NCI-H1092 treated with DMSO at 0.1 percent for 48 hours (cell line): ENCODE measurements at places on chromosomes 2 and 18.
A peak's percentile ranks its signal among the peaks of the same experiment; 100 is the strongest.

DNA sequence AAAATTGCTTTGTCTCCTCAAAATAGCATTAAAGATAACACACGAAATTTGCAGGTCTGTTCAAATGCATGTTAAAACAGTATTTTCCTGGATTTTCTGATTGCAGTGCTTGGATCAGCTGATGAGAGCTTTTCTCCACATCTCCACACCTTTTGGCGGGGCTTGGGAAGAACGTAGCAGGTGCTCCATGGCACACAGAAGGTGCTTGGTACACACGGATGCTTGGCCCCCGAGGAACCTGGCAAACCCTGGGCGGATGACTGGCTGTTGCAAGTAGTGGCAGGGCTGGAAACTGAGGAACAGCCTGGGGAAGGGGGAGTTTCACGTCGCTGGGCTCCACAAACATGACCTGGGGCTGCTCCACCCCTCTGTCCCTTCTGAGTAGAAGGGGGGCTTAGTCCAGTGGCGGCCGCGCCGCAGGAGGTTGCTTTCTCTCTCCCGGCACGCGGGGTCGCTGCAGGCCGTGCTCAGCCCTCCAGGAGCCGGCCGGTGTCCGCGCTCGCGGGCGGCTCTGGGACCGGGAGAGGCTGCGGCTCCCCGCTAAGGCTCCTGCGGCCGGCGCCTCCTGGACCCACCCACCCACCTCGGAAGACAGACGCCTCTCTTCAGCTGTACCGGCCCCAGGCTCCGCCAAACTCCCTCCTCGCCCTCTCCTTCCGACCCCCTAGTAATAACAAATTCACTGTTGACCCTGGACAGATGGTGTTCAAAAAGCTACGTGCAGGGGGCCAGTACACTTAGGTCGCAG lies 69.3 kb downstream of the MARCO start:
- peak; percentile 26 for DNase-seq

DNA sequence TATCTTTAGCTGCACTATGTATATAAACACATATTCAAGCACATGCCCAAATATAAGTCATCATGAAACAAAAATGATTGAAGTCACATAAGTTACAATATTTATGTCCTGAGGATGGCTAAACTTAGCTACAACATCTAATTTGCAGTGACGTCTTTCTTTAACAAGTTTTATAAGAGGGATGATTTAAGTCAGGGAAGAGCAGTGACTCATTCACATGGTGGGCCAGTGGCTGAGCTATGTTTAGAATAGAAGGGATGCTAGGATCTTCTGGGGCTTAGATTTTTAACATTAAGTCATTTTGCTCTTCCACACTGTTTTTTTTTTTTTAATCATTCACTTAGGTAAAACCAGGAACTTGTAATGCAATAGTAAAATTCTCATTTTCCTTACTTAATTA lies 22.3 kb downstream of the ADCYAP1 start:
- DNase-seq, result no peak

DNA sequence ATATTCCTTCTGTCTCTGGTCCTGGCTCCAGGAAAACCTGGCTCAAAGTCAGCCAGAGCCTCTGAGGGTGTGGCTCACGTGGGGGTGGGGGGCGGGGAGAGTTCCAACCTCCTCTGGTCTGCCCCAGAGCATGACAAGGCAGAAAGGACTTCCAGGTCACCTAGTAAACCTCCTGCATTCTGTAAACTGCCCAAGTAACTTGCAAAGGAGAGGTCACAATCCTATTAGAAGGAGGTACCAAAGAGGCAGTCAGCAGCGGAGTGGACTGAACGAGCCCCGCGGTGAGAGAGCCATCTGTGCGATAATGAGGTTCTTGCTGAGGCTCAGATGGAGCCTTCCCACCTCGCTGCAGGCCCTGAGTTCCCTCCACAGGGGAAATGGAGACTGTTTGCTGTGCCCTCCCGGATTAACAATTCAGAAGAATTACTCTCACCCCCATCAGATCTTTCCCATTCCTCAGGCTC lies 58.9 kb upstream of the GATA6 start:
- no peak for DNase-seq

DNA sequence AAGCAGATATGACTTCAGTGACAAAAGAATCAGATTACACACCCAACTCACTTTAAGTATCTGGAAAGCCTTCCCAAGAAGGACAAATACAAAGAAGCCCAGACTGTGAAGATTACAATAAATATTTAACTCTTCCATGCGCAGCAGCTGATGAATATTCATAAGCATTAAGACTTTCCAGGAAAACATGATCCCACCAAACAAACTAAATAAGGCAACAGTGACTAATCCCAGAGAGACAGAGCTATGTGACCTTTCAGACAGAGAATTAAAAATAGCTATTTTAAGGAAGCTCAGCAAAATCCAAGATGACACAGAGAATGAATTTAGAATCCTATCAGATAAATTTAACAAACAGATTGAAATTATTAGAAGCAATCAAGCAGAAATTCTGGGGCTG lies 108.2 kb upstream of the UBE2E3 start:
- no peak for DNase-seq

DNA sequence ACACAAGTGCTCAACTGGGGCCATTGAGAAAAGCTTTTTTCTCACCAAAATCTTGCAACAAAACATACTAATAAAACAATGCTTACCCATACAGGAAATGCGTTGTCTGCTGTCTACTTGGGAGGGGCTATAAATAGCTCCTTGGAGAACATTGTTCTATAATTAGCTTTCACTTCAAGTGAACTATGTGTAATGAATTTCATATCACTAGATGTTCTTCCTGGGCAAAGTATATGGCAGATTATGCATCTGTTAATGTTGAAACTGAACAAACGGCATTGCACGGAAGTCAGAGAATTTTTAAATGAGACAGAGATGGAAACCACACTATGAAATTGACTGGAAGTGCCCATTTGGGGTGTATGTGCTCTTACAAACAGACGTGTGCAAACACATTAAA lies 6.4 kb upstream of the NPAS2 start:
- no peak for DNase-seq

- no peak for DNase-seq
Measured at GRCh38 chr18:7102131-7102530, 15.5 kb downstream of the LAMA1 start.

DNA sequence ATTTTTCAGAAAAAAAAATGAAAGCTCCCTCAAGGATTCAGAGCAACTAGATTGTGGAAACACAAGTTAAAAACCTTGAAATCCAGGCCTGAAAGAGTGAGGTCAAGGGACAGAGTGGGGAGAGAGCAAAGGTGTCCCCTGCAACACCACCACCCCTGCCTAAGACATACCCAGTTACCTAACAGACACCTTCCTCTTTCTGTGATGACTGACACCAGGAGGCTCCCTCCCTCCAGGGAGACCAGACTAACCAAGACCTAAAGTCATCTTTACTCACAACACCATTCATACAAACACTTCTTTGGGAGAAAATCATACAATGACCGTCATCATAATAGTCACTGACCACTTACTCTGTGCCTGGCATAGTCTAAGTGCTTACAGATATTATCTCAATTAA lies 151.8 kb upstream of the NABP1 start:
- DNase-seq, result no peak

DNA sequence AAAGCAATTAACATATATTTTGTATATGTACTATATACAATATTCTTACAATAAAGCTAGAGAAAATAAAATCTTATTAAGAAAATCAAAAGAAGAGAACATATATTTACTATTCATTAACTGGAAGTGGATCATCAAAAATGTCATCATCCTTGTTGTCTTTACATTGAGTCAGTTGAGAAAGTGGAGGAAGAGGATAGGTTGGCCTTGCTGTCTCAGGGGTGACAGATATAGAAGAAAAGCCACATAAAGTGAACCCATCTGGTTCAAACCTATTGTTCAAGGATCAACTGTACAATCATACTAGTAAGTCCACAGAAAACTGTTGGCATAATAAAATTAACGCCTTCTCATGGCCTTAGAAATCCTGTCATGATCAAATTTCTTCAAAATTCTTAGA lies 26.6 kb downstream of the SESTD1 start:
- DNase-seq, result no peak

DNA sequence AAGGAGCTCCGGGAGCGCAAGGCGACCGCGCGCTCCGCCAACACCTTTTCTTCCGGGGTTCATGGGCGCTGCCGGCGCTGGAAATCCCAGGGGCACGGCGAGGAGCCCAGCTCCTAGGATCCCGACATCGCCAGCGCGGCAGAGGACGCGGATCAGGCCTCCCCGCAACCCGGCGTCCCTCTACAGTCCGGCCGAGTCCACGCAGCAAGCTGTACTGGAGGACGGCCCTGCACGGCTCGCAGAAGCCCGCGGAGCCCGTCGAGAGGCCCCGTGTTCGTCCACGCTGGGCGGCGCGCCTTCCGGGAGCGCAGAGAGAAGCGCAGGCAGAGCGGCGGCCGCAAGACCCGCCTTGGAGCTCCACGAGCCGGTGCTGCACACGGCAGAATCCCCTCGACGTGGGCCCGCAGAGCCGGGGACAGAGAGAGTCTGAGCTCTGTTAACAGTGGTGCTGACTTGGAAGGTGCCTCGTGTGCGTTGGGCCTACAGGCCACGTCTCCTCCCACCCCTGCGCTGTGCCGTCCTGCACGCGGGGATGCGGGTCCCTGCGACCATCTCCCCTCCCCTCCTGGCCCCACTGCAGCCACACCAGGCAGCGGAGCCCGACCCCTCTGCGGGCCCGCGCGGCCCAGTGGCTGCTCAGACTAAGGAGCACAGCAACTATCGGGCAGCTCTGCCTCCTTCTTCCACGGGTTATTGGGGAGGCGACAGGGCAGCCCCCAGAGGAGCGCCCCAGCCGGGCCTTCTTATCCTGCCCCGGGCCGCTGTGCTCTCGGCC lies 28.1 kb upstream of the PTPN2 start:
- no peak for DNase-seq

DNA sequence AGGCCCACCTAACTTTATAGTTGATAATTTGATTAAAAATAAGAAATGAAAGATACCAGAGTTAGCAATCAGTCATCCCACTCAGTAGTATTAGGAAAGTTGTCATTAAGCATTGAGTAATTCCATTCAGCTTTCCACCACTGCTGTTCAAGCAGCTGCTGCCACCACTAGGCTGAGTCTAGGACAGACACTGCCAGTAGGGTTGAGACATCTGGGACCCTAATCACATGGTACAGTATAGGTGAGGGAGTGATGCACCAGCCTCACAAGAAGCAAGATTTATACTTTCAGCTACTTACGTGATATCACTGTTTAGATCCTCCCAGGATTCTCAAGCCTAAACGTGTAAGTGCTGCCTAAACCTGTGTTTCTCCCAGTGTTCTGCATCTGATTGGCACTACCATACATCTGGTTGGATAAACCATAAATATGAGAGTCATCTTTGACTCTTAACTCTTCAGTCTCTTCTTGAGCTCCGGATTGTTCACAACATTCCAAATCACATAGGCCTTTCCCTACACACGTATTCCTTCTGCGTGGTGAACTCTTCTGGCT lies 3.2 kb downstream of the UBXN4 start:
- DNase-seq, result no peak

DNA sequence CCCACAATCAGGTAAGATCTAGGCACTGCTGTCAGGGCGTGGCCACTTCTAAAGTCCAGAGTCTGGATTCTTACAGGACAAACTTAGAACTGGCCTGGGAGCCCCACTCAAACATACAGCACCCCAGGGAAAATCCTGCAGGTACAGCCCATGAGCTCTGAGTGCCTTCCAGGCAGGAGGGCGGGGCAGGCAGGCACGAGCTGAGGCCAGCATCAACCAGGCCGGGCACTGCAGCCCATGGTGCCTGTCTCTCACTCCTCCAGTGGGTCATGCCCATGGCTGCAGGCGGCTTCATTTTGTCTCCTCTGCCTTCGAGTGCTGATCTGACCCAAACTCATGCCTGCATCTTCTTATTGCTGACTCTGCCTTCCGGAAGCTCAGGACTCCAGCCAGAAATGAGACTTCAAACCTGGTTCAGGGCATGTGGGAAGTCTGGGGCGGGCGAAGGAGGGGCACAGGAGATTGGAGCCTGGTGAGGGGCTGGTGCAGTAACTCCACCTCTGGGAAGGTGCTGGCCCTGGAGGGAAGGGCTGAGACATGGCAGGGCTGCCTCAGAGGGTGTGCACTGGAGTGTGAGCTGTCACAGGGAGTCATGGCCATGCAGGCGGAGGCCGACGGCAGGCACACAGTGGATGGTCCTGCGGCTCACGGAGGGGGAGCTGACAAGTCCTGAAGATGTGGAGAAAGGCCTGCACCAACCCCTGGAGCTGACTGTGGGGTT lies 40.5 kb downstream of the HS6ST1 start:
- no peak for DNase-seq

GRCh38 chr2:106885329-106885728 lies 638 bp downstream of the ST6GAL2 start:
- no peak for DNase-seq

- no peak for DNase-seq
Measured at GRCh38 chr2:230362030-230362691, 35.2 kb downstream of the SP140L start.

- no peak for DNase-seq
Measured at GRCh38 chr2:191453761-191454160, 208.6 kb downstream of the MYO1B start.

DNA sequence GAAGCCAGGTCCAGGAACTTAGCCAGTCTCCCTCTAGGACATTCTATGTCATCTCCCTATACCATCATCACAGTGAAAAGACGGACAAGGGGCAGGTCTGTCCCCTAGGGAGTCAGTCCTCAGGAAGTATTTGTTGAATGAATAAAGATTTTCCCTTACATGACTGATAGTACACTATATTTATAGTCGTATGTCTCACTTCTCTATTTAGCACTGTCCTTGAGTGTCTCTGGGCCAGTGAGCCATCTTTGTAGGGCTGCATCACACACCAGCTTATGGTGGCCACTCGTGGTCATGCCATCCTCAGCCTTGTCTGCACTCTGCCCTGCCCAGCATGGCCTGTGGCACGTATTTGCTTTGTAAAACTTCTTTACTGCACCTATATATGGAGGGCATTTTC lies 25.8 kb downstream of the PTPN18 start:
- no peak for DNase-seq

DNA sequence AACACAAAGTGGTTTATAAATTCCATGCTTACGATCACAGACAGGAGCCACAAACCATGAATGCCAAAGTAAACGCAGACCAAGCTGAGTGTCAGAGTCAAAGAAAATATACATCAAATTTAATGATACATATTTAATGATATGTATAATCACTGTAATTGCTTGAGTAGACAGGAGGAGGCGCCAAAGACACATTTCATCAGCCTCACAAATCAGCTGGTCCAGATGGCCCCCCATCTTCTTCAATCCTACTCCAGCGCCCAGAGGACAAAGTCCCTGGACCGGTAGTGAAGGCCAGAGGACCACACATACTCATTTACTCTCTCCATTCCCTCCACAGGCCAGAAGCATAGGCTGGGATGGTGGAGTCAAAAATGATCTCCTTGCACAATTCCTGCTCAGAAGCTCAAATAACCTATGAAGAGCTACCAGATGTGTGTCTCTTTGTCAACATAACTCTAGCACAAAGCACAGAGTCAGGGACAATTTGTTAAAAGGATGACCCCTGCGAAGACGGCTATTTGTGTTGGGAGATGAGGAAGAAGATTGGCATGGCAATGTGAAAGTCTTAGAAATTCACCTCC lies 149.3 kb upstream of the PGAP1 start:
- no peak for DNase-seq

GRCh38 chr2:54534221-54534620 lies 78.1 kb downstream of the SPTBN1 start:
- no peak for DNase-seq

GRCh38 chr2:38601463-38602135 lies 1.1 kb downstream of the HNRNPLL start:
- no peak for DNase-seq

- DNase-seq, result no peak
Measured at GRCh38 chr2:75521225-75521872, 39.4 kb downstream of the EVA1A start.

- peak; percentile 69 for DNase-seq
Measured at GRCh38 chr18:23178661-23179081, 43.4 kb downstream of the CABLES1 start.

- no peak for DNase-seq
Measured at GRCh38 chr18:39587586-39587985, 2022.0 kb upstream of the CELF4 start.
